Lung microvascular endothelial cell (primary cell): ENCODE measurements at places on chromosomes 2 and 18.

GRCh38 chr2:68741238-68741637 lies 6.6 kb downstream of the ARHGAP25 start:
- peak; percentile 40 for DNase-seq

DNA sequence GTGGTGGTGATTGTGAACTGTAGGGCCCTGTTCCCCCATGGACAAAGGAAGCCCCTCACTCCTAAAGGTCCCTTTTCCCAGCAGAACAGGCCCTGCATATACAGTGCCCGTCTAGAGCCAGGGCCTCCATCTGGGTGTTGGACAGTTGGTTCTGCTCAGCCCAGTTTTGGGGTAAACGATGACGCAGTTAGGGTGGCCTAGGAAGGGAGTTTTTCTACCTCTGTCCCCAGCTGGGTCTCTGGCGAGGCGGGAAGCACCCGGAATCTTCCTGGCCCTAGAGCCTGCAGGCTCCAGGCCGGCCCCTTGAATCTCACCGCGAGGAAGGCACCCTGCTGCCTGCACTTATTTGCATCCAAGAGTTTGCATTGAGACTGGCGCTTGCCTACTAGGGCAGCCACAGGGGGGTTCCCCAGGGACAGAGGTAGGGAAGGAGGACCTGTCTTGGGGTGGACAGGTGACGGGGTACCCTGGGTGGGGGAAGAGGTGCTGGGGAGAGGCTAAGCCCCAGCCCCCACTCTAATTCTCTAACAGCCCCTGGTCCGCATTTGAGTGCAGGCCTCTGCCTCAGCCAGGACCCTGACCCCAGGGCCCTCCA lies 529 bp upstream of the MTA3 start:
- DNase-seq = no peak

DNA sequence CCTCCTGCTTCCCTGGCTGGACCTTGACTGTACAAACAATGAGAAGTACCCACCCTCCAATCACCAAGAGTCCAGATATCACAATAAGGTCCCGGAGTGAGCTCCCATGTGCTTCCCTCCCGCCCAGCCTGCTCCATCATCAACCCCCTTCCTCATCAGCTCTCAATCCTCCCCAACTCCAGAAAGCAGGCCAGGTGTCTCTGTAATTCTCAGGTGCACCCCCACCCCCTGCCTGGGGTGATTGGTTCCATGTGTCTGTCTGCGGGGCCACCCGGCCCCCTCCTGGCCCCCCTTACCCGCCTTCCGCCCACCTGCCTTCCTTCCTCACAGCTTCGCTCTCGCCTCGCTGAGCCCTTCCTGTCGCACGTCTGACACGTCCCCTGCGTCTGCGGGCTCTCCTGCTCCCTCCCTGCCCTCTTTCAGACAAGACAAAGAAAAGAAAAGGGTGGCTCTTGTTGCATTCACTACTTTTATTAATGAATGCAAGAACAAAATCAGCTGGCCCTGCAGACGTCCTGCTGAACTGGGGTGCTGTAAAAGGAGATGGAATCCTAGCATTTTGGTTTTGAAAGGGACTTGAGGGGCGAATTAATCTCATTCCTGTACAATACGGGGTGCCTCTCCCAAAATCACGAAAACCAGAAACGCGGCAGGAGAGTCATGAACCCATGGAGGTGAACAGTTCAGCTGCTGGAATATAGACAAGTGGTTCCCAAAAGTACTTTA lies 26.5 kb upstream of the IGFBP2 start:
- no peak for DNase-seq

GRCh38 chr2:129611471-129611870 lies 368.0 kb upstream of the RAB6C start:
- DNase-seq = no peak

DNA sequence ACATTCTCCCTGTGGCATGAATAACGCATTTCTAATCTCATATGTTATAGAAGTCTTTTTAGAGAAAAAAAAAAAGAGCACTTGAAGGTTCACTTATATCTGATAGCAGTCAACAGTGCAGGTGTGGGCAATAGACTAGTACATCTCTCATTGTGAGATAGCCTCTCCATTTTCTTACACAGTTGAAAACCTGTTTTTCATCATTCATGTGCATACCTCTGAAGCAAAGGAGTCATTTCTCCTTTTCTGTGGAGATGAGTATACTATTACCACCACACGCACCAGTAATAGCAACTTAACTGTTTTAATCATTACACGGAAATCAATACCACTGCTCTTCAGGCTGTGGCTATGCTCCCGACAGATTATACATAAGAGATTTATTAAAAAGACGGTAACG lies 1653.3 kb upstream of the TMEFF2 start:
- DNase-seq = no peak

GRCh38 chr2:200189964-200190363 lies 116.5 kb upstream of the SPATS2L start:
- no peak for DNase-seq

- DNase-seq = no peak
Observed at GRCh38 chr2:49294225-49294624, 139.9 kb upstream of the FSHR start.

DNA sequence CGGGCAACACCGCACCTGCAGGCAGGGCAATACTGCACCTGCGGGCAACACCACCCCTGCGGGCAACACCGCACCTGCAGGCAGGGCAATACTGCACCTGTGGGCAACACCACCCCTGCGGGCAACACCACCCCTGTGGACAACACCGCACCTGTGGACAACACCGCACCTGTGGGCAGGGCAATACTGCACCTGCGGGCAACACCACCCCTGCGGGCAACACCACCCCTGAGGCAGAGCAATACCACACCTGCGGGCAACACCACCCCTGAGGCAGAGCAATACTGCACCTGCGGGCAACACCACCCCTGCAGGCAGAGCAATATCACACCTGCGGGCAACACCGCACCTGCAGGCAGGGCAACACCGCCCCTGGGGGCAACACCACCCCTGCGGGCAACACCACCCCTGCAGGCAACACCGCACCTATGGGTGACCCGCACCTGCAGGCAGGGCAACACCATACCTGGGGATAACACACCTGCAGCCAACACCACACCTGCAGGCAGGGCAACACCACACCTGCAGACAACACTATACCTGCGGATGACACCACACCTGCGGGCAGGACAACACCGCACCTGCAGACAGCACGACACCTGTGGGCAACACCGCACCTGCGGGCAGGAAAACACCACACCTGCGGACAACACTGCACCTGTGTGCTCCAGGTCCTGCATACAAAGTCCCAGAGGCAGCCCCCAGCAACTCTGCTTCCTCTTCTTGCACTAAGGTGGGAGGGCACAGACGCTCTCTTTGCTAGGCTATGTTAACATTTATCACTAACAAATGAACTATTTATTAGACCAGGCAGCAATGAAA lies 57.7 kb downstream of the EIPR1 start:
- no peak for DNase-seq

DNA sequence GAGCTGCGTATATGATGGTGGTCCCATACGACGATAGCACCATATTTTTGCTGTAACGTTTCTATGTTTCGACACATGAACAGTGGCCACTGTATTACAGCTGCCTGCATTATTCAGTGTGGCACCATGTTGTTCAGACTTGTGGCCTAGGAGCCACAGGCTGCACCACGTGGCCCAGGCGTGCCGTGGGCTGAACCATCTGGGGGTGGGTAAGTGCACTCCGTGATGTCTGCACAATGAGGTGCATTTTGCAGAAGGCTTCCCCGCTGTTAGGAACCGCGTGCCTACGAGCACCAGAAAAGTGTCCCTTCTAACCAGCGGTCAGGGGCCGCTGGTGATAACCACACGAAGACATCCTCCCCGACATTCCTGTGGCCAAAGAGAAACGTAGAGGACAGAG lies 433.7 kb upstream of the MYT1L start:
- DNase-seq = no peak

- peak; percentile 90 for DNase-seq
Observed at GRCh38 chr2:88857951-88858411, 166.5 kb downstream of the RPIA start.

DNA sequence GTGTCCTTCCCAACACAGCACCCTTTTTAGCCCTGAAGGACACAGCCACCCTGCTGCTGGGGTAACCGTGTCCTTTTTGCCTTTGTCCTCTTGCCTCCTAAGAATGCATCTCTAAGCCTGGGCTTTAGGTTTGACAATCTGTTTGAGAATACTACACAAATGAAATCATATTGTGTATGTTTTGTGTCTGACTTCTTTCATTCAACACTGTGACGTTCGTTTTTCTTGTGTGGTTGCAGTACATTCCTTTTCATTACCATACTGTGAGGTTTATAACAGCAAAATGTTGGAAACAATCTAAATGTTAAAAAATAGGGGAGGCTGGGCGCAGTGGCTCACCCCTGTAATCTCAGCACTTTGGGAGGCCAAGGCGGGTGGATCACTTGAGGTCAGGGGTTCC lies 11.2 kb downstream of the ASPRV1 start:
- DNase-seq = no peak

DNA sequence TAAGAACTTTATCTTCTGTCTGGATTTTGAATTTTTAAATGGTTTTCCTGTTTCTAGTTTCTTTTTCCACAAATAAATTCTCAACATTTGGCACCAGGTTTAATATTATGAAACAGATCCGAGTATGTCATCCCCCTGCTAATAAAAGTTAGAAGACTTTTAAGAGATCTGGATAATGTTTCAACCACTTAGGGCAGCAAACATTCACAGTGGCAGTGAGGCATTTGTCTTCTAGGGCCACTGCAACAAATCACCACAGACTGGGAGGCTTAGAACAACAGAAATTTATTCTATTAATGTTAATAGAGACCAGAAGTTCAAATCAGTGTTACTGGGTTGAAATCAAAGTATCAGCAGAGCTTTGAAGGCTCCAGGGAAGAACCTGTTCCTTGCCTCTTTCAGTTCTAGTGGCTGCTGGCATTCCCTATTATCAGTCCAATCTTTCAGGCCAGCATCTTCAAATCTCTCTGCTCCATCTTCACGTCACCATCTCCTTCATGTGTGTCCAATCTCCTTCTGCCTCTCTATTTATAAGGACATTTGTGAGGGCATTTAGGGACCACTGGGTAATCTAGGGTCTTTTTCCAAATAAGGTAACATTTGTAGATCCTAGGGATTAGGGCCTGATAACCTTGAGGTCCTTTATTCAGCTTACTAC lies 23.4 kb downstream of the ACSL3 start:
- no peak for DNase-seq

DNA sequence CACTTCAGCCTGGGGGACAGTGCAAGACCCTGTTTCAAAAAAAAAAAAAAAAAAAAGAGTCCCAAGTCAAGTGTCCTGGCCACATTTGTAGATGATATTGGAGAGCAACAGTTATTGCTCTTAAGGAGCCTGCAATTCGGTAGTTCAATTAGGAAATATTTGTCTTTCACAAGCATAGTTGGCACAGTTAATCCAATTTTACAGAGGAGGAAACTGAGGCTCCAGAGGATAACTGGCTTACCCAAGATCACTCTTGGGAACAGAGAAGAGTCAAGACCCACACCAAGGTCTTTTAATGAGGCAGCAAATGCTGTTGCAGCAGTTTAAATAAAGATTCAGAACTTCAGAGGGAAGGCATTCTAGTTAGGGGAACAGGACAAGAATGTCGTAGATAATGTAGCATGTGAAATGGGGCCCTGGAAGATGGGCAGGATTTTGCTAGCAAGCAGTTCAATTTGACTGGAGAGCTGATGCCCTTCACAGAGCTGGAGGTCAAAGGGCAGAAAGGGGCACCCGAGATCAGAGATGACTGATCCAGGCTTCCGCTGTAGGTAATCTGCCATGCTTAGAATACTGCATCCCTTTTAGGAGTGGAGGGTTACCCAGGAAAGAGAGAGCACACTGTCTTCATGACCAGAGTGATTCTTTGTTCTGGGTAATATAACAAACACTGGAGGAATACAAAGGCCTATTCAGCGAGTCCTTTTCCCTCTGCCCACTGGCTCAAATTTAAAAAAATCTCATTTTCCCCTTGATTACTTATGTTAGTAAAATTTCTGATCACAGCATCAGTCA lies 3.0 kb downstream of the NPC1 start:
- no peak for DNase-seq

GRCh38 chr18:10860928-10861327 lies 288.4 kb downstream of the PIEZO2 start:
- DNase-seq = peak; percentile 16

DNA sequence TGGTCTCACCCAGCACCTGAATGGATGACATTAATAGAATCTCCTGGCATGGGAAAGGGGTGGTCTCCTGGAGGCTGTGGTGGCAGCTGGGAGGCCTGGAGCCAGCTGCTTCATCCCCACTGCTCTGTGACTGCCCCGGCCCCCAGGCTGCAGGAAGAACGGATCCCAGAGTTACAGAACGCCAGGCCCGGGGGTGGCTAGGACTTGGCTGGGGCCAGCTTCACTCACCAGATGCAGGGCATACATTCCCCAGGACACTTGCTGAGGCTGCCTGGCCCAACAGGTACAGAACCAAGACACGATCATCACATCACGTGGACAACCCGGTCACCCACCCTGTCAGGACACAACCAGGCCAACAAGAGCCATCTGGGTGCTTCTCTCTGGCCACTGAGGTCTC lies 178.6 kb upstream of the SALL3 start:
- no peak for DNase-seq

- DNase-seq = no peak
Observed at GRCh38 chr2:32007121-32007391, 3.8 kb downstream of the MEMO1 start.

DNA sequence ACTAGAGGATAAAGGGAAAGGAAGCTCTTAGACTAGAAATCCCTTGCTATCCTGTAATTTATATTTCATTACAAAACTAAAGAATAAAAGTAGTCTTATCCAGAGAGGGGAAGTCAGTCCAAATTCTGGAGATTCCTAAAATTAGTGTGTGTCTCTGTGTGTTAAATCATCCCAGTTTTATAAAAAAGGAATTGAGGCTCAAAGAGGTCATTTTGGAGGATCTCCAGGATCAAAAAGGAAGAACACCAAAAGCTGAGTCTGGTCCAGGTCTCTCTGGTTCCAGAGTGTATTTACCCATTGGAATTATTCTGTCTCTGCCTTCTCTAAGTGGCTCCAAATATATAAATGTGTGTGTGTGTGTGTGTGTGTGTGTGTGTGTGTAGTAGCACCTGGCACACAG lies 166.7 kb downstream of the NRXN1 start:
- DNase-seq = no peak

DNA sequence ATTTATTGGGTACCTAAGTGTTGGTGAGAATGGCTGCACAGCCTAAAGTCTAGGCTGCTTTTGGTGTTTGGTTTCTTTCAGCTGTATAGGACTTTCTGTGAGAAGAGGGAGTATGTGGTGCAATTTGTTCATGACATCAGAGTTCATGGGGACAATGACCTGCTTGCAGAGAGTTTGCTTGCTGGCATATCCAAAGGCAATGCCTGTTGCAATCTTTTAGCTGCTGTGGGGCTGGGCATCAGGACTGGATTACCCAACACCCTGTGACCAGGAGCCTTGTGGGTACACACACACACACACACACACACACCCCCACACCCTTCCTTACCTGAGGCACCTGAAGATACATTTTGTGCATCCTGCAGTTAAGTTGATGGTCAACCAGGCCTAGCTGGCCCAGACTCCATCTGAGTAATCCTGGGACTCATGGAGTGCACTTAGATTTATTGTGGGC lies 68.4 kb downstream of the LIPG start:
- DNase-seq = no peak

- peak; percentile 14 for DNase-seq
Observed at GRCh38 chr2:20349513-20349921, 1.1 kb downstream of the PUM2 start.
